ENCODE measurements at places on chromosomes 7 and 10. TPM values are rescaled to one million over a fixed set of nuclear protein-coding genes. Genes with fewer than 3 reads are reported as not detected.

C10orf143 gene
- 1.4 TPM for total RNA-seq

OGDHL gene
- 1.9 TPM for total RNA-seq

LRRN3 gene
- 12.4 TPM for total RNA-seq

ATG9B gene
- total RNA-seq = not detected

AKR1C8 gene
- not detected for total RNA-seq

RBM48 gene
- total RNA-seq = 11.8 TPM

UNCX gene
- not detected for total RNA-seq

CLDN4 gene
- total RNA-seq = not detected

UMAD1 gene
- 13.3 TPM for total RNA-seq

FEZF1 gene
- total RNA-seq = not detected

NKX1-2 gene
- total RNA-seq = not detected

NDUFB2 gene
- 744 TPM for total RNA-seq

FAM13C gene
- 7.8 TPM for total RNA-seq

CPVL gene
- total RNA-seq = 50.6 TPM

PDSS1 gene
- total RNA-seq = 6.3 TPM

SHTN1 gene
- total RNA-seq = 3.7 TPM

PNLIPRP1 gene
- total RNA-seq = not detected

UBE2D4 gene
- total RNA-seq = 51.2 TPM

CAMK2B gene
- 95.4 TPM for total RNA-seq

SAMD9L gene
- 3.8 TPM for total RNA-seq

C10orf88 gene
- total RNA-seq = 4.1 TPM

BUD31 gene
- 38.1 TPM for total RNA-seq

TCF7L2 gene
- 12.4 TPM for total RNA-seq

ACSL5 gene
- 6.4 TPM for total RNA-seq

ODAD2 gene
- not detected for total RNA-seq

JCAD gene
- total RNA-seq = 25.6 TPM

WDFY4 gene
- 2.5 TPM for total RNA-seq

GPER1 gene
- 3.6 TPM for total RNA-seq

HMX3 gene
- not detected for total RNA-seq

SDK1 gene
- 2.3 TPM for total RNA-seq

COL13A1 gene
- total RNA-seq = 1.0 TPM

UCN3 gene
- total RNA-seq = not detected

CCL24 gene
- total RNA-seq = not detected

FAM25G gene
- not detected for total RNA-seq

RASSF4 gene
- 91.5 TPM for total RNA-seq

IL15RA gene
- total RNA-seq = 11.6 TPM

ITPRID1 gene
- total RNA-seq = not detected

FAM131B gene
- total RNA-seq = 0.73 TPM

GRID1 gene
- 1.3 TPM for total RNA-seq

LYZL2 gene
- total RNA-seq = not detected

CCT6A gene
- 67.9 TPM for total RNA-seq

FAM25C gene
- not detected for total RNA-seq

CRTAC1 gene
- total RNA-seq = 1.5 TPM

OR9A2 gene
- not detected for total RNA-seq

ZPBP gene
- total RNA-seq = not detected

ARMC3 gene
- total RNA-seq = not detected

CRHR2 gene
- 0.35 TPM for total RNA-seq

PIK3CG gene
- 2.5 TPM for total RNA-seq

HTR7 gene
- total RNA-seq = not detected

CH25H gene
- 0.14 TPM for total RNA-seq

ITGB8 gene
- 2.5 TPM for total RNA-seq

MRC1 gene
- 38.3 TPM for total RNA-seq

TMEM176B gene
- total RNA-seq = 43.1 TPM

NME8 gene
- not detected for total RNA-seq

HDAC9 gene
- total RNA-seq = 25.3 TPM

FZD8 gene
- total RNA-seq = 9.0 TPM

C10orf105 gene
- 0.05 TPM for total RNA-seq

VIM gene
- total RNA-seq = 447 TPM

RHOBTB1 gene
- 12.1 TPM for total RNA-seq

ANXA7 gene
- total RNA-seq = 113 TPM
